ENCODE measurements at places on chromosomes 6 and 20.

DNA sequence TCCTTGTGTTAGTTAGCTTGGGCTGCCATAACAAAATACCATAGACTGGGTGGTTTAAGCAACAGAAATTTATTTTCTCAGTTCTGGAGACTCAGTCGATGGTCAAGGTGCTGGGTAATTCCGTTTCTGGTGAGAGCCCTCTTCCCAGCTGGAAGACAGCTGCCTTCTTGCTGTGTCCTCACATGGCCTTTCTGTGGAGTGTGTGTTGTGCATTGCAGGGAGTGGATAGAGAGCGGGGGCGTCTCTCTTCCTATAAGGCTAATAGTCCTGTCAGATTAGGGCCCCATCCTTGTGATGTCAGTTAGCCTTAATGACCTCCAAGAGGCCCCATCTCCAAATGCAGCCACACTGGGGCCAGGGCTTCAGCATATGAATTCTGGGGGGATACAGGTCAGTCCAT, 19.2 kb downstream of the CHMP4B start:
- DNase-seq = no peak

GRCh38 chr20:41131594-41132387, 5.6 kb upstream of the PLCG1 start:
- DNase-seq = no peak

DNA sequence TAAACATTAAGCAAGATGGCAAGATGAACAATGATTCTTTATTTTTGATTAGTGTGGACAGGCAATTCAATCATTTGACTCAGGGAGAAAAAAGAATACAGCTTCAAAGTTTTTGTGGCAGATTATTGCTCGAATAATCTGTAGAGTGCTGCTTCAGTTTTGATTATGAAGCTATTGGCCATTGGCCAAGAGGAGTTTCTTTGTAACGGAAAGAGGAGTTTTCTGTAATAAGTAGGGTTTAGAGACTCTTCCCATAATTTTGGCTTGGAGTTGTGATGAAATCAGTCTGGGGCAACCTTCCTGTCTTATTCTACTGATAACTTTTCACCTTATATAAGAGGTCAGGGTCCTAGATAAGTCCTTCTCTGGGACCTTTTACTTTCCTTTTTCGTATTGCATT, 256.7 kb upstream of the RAB32 start:
- peak; percentile 8 for DNase-seq

DNA sequence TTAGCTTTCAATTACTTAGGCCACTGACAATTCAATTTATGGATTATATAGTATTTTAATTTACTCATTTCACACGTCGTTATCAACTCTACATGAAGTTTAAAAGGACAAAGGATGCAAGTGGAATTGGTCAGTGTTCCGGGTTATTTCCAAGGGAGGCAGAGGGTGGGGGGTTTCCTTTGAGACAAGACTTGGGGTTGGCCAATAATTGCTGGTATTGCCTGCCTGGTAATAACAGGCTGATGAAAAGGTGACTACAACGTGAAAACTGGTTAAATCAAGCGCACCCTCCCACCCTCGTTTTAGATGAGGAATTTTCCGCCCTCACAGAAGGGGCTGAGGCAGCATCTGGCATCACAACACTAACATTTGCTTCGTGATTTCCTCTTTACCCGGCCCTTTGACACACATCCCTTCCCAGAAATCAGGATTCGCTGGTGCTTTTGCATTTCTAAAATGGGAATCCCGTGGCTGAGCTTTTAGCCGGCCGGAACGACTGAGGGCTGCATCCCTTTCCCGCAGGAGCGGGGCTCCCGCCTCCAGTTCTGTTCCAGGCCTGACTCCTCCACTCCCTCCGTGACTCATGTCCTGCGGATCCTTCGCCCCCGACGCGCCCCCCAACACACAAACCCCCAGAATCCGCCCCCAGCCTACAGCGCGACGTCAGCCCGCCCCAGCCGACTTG, 999 bp upstream of the PIM1 start:
- DNase-seq = peak; percentile 98

GRCh38 chr6:143507358-143508145, 4.0 kb downstream of the FUCA2 start:
- no peak for DNase-seq

- DNase-seq = no peak
Measured at GRCh38 chr6:11221623-11222384, 10.7 kb downstream of the NEDD9 start.

DNA sequence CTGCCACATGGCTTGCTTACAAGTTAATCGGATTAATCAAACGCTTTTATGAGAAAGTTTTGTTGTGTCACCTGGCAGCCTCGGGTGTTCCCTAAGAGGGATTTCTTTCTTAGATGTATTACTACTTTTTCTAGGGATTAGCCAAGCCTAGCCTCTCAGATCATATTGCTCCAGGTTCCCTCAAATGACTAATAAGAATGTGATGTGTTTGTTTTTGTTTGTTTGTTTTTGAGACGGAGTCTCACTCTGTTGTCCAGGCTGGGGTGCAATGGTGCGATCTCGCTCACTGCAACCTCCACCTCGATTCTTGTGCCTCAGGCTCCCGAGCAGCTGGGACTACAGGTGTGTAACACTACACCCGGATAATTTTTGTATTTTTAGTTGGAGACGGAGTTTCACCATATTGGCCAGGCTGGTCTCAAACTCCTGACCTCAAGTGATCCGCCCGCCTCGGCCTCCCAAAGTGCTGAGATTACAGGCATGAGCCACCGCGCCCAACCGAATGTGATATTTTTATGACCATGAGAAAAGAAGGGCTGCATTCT, 977 bp downstream of the HMGN4 start:
- DNase-seq = no peak

DNA sequence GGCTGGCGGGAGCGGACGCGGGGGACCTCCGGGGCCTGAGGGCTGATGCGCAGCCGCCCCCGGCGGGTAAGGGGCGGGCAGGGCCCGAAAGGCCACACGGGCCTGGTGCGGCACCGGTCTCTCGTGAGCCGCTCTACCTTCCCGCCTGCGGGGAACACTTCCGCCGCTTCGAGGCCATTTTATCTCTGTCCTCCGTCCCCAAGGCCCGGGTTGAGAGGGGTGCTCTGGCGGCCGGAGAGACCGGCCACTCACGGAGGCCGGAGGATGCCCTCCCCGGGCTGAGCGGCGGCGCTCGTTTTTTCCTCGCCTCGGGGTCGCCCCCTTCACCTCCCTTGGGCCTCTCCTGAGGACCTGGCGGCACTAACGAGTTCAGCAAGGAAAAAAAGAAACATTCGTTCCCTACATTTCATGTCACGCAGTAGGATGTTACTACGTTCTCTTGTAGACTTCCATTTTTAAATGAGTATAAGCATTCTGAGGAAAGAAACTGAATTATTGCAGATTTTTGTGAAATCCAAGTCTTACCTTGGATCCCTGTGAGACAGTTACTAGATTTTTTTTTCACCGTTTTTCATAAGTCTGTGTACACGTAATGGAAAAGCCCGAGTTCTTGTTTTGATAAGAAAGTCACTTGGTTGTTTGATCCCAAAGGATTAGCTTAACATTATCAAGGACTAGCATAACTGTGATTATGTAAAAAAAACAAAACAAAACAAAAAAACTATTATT, 575 bp downstream of the WTAP start:
- DNase-seq = no peak

DNA sequence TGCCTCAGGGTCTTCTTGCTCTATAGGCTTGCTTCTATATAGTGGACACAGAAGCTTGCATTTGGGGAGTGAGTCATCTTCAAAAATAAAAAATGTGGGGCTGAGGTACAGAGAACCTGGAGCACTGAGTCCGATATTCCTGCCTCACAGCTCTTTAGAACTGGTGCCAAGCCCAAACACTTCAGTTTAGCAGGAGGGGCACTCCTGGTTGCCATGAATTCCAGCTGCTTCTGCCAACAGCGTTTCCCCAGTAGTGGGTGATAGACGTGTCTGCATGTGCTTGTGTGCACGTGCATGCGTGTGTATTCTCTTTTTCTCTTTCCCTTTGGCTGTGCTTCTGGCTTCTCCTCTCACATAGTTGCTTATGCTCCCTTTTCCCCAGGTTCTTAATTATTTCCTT, 11.9 kb downstream of the DNPH1 start:
- DNase-seq = no peak

GRCh38 chr20:12173347-12174012, 255.8 kb downstream of the BTBD3 start:
- DNase-seq = no peak
